Left renal cortex interstitium (tissue), 4 donors: ENCODE measurements at places on chromosomes 1 and 21. TPM values are rescaled to one million over a fixed set of nuclear protein-coding genes. Genes with fewer than 3 reads are reported as not detected.

The KRTAP13-2 gene
- polyA plus RNA-seq, result not detected

The SLC1A7 gene
- 0.26 TPM for polyA plus RNA-seq

The LSS gene
- polyA plus RNA-seq, result 47.0 TPM

The NID1 gene
- 166 TPM for polyA plus RNA-seq

- DNase-seq, result no peak
Observed at GRCh38 chr1:45337630-45338325, 2.2 kb upstream of the TOE1 start.

DNA sequence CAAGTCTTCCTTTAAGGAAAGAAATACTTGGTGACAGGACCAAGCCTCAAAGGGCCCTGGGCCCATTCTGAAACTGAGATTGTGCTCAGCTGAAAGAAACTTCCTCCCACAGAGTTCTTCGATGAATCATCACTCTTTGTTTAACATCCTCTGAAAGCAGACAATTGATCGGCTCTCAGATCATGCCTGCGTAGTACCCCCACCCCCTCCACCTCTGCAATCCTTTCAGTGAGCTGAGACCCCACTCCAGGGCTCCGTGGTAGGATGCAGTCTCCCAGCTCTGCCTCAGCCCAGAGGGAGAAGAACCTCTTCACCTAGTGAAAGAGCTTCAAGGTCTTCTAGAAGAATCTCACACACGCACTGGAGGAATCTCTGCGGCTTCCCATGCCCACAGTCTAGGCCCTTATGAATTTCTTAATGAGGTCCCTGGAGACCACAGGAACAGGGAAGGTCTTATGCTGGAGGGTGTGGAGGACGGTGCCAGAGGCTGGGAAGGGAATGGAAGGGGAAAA lies 104.9 kb upstream of the SOD1 start:
- DNase-seq, result no peak

- DNase-seq, result no peak
Observed at GRCh38 chr1:203506858-203507626, 13.1 kb downstream of the OPTC start.

DNA sequence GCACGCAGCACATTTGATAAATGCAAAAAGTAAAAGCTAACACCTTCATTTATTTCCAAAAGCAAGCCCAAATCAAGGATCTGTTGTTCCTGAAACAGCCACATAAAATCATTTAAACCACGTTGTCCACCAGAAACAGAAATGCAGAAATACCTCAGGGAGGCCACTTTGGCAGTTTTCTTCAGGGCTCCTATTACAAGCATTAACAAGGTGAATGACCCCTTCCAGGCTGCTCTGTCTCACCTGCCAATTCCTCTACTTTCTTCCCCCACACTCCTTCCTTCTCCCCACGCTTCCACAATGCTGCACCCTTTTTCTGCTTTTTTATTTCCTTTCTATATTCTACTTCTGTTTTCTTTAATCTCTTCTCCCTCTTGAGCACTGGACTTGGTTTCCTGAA lies 55.0 kb upstream of the PTGFRN start:
- no peak for DNase-seq

- no peak for DNase-seq
Observed at GRCh38 chr1:109617291-109617801, 2.1 kb downstream of the GNAT2 start.

GRCh38 chr21:45990741-45991605 lies 9.4 kb downstream of the COL6A1 start:
- DNase-seq, result no peak

DNA sequence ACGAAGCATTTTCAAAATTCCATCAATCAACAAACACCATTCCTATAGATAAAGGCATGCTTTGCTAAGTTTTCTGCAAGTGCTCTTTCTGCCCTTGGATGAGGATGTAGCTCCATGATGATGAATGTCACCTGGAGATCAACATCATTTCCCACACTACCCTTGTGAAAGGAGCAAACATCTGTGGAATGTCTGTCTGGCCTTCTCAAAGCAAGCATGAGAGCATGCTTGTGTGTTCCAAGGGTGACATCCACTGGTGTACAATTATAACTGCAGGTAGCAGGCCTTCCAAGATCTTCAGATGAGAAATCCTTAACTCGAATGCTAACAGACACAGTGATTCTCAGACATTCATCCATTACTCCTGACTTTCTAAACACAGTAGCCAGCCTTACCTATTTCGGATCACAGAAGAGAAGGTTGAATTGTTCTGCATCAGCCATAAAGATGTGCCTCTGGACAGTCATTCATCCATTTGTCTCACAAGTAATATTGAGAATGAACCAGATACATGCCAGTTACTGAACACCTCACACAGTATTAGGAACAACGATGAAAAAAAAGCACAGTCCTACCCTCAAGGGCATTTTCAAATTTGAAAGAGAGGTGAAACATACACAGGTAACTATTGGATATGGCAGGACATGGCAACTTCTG lies 162.4 kb downstream of the TPR start:
- DNase-seq, result peak; percentile 61

- no peak for DNase-seq
Observed at GRCh38 chr1:11518791-11519628, 40.1 kb downstream of the DISP3 start.

DNA sequence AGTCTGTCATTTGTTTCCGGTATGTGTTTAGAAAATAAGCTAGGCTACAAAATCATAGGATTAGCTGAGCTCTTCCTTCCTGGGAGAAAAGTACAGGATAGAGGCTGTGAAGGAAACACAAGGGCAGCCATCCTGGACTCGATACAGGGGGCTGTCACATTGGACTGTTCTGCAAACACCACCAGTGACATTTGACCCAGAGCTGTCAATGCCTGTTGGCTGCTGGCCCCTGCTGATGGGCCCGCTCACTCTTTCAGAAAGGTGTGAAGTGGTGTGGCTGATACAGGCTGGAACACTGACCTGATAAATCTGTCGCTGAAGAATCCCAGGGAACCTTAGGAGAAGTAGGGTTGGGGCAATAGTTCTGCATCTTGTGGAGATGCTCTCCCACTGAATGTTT lies 183.1 kb downstream of the RHOU start:
- DNase-seq, result no peak

- no peak for DNase-seq
Observed at GRCh38 chr1:192603218-192603787, 27.7 kb downstream of the RGS1 start.

DNA sequence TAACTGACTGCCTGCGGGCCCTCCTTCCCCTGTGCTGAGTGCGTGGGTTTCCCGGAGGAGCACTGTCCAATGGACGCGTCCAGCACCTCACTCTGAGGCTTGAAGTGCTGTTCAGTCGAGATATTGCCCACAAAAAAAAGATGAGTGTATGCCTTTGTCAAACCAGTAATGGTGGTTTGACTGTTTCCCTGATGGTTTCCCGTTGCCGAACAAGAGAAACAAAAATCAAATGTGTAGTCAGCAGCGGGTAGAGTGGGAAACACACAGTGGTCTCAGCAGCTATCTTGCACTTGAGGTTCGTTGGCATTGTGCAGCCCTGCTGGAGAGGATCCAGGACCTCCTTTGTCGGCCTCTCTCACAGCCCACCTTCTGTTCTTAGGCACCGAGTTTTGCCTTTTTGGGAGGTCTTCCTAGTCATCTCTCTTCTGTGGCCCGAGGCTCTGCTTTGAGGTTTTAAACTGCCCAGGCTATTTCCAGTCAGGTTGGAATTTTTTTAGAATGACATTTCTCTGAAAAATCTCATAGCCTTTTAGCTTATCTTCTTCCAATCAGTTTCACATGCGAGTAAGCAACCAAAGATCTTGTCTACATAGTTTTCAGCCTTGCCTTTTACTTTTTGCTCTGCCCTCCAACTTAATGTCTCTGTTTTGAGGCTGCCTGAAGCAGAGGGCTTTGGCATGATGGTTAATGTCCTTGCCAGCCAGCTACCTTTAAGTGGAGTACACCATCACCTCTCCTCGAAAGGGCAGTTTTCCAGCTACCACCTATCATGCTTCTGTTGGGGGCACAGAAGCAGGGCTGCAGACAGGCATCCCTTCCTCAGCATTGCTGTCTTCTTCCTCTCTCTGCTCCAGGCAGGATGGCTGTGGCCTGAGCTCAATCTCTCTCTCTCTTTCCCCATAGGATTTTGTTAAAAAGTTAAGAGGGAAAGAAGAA lies 132.3 kb downstream of the URB2 start:
- DNase-seq, result no peak

DNA sequence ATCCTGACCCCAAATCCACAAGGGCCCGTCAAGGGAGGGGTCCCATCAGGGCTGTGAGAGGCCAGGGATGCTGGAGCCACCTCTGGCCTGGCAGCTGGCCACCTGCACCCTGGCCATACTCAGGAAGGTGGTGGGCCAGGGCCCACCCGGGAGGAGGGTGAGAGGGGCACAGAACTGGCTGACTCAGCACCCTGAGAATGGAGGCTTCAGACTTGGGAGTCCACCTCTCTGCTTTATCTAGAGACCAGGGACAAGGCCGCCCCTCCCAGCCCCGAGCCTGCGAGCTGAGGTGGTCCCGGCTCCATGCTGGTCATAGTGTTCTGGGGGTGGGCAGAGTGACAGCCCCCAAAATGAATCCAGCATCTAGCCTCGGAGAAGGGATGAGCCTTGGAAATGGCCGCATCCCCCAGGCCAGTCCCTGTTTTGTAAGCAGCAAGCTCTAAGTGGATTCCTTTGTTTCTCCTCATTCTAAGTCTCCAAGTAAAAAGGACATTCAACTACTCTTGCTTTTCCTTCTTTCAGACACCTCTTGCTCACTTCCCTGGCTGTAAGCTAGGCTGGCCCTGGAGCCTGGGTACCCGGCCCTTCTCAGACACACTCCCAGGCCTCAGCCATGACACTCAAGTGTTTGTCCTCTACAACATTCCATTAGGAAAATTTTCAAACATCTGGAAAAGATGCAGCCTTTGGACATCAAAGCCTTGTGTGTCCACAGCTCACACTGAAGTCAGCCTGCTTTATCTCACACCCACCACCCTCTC lies 12.3 kb downstream of the WNT3A start:
- no peak for DNase-seq

DNA sequence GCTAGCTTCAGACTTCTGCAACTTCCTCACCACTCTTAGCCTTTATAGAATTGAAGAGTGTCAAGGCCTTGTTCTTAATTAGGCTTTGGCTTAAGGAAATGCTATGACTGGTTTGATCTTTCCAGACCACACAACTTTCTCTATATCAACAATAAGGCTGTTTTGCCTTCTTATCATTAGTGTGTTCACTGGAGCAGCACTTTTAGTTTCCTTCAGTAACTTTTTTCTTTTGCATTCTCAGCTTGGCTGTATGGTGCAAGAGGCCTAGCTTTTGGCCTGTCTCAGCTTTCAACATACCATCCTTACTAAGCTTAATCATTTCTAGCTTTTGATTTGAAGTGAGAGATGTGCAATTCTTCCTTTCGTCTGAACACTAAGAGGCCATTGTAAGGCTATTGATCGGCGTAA lies 8.6 kb downstream of the PRKACB start:
- no peak for DNase-seq

DNA sequence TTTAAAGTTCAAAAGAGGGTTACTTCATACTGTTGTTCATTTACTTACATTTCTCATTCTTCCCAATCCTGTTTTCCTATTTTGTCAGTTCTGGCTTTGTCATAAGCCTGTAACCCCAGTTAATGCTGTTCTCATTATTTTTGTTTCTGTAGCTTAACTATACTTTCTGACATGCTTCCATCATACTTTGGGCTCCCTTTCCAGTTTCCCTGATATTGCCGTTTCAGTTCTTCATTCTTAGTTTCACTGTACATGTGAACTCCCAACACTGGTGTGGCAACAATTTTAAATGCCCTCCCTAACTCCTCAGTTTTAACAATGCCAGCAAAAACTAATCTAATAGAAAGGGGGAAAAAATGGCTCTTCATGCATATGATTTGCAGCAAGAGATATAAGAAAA lies 456.7 kb downstream of the LMO4 start:
- DNase-seq, result no peak
